IMR-90 (cell line): ENCODE measurements at places on chromosomes 3 and 15. TPM values are rescaled to one million over a fixed set of nuclear protein-coding genes. Genes with fewer than 3 reads are reported as not detected.

DNA sequence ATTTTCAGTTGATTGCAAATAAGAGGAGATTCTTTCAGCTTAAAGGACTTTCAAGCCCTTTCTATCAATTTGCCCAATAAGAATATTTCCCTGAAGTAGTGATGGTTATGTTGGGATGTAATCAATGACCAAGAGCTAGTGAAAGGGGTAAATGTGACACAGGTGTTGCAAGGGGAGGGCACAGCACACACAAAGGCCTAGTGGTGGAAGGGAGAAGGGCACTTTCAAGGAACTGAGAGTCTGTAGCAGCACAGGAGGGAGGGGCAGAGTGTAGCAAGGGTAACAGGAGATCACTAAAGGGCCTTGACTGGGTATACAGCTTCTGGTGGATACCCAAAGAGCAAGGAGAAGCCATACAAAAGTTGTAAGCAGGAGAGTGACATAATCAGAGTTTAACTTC is 217.8 kb upstream of the ARHGEF26 start:
- no peak for DNase-seq

- no peak for DNase-seq
These were observed 225.0 kb upstream of the ATP11B start for GRCh38 chr3:182568261-182568660.

- no peak for DNase-seq
These were observed 24.2 kb upstream of the BNC1 start for GRCh38 chr15:83308671-83309070.

GRCh38 chr3:120048355-120049041 is 45.7 kb downstream of the GSK3B start:
- peak; percentile 5 for DNase-seq

GRCh38 chr15:92272106-92272505 is 121.6 kb upstream of the ST8SIA2 start:
- no peak for DNase-seq

DNA sequence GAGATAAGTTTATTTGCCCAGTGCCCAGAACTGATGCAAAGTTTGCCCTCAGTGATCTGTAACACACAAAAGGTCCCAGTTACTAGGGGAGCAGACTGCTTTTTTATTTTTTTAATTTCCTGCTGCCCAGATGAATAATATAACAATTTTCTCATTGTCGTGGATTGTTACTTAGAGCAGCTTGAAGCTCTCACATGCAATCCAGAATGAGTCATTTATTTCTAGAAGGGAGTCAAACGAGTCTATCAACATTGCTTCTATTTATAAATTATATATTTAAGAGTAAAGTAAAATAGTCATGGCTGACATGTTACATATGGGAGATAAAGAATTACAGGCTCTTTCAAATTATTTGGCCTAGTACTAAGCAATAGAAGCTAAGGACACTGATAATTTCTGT is 41.3 kb downstream of the MEIS2 start:
- peak; percentile 93 for DNase-seq

DNA sequence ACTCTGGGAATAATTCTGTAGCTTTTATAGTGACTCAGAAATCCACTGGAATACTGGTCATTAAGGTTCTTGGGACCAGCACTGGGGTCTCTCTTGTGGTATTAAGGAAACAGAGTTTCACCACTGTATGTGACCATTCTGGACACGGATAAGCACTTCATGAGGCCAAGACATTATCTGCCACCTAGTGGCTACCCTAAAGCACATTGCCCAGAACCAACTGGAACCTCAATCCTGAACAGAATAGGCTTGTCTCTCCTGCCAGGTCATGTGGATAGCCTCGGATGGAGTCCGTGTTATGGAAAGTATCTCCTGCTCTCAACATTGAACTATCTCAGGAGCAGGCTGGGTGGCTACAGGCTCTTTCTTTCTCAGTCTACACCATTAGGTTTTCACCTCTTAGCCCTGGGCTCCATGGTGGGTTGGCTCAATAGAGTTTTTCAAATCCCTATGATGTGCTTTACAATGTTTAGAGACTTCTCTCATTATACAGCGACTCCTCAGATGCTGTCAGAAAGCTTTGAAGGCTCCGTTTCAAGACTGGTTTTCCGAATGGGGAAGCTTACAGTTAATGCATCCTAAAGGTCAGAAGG is 167.6 kb upstream of the ST8SIA2 start:
- no peak for DNase-seq

DNA sequence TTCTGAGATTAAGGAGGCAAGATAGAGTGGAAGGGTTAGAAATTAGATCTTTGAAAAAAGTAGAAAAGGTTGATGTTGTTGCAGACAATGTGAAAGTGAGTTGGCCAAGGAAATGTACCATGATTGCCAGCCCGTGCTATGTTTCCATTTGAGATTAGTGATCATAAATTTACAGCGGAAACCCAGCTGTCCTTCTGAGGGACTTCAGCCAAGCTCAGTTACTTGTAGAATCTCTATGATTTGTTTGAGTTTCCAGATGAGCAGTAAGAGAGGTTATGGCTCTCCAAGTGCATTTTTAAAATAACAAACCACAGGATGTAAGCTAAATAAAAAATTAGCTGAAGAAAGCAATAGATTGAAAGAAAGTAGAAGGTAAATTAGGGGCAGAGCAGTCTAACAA is 54.2 kb upstream of the RBMS3 start:
- DNase-seq = peak; percentile 39

DNA sequence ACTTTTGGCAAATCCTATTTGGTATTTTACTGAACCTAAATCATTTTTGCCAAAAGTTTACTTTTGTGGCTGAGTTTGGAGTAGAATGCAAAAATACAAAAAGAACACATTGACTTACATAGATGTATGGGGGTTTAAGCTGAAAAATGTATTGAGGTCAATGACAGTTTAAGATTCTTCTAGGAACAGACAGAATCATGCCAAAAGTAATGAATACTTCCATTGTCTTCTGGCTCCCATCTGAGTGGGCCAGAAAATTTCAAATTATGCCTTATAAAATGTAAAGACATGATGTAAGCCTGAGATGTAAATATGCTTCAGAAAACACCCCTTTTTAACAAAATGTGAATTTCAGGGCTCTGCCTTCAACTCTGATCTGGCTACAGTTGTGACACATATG is 375.1 kb upstream of the DPH6 start:
- no peak for DNase-seq

DNA sequence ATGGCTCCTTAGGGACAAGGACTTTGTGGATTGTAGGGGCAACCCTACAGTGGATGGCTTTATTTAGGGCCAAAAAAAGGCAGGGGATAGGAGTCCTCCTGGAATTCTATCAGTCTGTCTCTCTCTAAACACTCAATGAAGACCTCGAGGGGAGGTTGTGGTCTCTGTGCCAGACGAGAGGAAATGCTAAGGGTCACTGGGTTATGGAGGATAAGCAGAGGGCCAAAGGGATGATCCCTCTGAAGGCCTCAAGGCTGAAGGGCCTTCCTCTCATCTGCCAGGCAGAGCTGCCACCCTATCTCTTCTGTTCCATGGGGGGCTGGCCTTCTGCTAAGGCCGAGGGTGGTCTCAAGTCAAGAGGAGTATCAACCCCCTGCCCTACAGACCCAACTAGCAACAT is 27.0 kb downstream of the PLXNB1 start:
- DNase-seq = no peak

GRCh38 chr3:136819731-136820679 is 1.1 kb downstream of the SLC35G2 start:
- DNase-seq = peak; percentile 69

DNA sequence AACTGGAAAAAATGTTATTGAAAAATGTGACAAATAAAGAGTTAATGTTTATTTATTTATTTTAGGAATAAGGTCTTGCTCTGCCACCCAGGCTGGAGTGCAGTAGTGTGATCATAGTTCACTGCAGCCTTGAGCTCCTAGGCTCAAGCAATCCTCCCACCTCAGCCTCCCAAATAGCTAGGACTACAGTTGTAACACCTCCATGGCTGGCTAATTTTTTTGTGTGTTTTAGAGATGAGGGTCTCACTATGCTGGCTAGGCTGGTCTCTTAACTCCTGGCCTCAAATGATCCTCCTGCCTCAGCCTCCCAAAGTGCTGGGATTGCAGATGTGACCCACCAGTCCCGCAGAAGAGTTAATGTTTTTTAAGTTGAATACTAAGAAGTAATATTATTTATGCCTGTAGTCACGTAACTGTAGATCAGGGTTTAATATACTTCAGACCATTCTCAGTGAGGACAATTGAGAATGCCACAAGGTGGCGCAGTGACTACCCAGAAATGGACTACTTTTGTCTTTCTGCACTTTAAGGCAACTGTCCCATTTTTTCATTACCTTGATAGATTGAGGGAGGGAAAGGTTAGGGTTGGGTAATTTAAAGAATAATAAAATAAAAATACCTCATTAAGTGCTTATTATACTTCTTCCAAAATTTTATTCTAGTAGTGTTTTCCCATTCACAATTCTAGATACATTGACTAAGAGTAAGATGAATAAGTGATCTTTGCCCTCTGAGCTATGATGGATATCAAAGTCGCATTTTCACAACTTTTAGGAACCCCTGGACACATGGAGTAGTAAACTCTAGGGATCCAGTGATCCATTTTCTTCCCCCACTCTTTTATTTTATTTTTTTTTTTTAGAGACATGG is 6.0 kb downstream of the MUC13 start:
- DNase-seq = peak; percentile 74

- DNase-seq = peak; percentile 77
These were observed 12.6 kb upstream of the LCTL start for GRCh38 chr15:66578286-66578875.

DNA sequence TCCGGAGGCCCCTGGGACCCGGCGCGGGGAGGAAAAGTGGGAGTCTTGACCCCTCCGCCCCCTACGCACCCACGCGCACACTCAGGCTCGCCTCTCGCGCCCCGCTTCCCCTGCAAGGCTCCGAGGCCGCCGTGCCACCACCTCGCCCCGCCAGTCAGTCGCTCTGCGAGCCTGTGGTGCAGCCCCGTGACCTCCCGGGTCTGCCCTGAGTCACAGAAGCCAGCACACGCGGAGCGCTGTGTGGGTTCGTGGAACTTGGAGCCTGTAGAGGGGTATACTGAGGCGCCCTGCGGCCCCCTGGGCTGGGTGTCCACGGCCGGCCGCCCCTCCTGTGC is 380 bp upstream of the ALS2CL start:
- DNase-seq = no peak

GRCh38 chr3:17478673-17479072 is 263.8 kb downstream of the TBC1D5 start:
- peak; percentile 97 for DNase-seq

GRCh38 chr15:60370869-60371136 is 27.0 kb downstream of the ANXA2 start:
- DNase-seq = no peak

DNA sequence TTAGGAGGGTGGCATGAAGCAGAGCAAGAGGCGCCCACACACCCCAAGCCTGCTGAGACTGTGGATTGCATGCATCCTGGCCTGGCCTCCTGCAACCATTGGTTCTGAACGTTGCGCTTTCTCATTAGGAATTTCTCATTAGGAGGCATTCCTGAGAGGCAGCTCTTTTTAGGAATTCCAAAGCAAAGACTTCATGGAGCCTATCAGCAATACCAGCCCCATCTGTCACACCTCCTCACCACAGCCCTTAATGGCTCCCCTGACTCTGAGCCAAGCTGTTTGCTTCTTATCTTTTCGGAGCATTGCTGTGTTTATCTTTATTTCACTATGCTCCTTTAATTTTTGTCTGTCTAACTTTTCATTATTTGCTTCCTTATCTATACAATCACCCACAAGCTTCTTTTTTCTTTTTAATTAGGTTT is 226.9 kb downstream of the CACNA2D3 start:
- DNase-seq = no peak

DNA sequence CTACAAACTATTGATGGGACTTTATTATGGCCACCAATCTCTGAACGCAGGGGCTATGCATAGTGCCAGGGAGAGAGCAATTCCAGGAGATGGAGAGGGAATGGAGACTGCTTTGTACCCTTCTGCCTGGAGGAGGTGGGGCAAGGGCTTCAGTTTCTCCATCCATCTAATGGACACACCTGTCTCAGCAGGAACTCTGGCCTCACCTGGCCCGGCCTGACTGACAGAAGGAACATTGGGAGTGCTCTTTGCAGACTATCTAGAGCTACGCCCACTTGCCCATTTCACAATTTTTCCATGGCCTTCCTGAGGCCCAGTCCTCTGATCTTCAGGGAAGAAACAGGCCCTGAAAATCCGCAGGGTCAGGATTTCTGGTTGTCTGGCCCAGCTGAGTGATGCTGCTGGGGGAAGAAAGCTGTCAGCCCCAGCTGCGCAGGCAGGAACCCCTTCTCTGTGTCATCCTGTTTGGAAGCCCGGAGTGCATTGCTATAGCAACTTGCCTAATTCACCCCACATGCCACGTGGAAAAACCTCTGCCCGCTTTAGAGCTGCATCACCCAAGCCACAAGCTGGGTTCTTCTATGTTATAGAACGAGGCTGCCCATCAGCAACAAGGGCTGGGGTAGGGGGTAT is 6.4 kb downstream of the ITGA11 start:
- no peak for DNase-seq

Gene TIGIT
- not detected in 2 replicates for total RNA-seq

Gene CHDH
- total RNA-seq = under 0.01 and 0.28 TPM in 2 replicates

Gene CMTM8
- total RNA-seq = not detected in 2 replicates

Gene NPAP1
- not detected in 2 replicates for total RNA-seq

Gene GAP43
- 0.36 and 0.56 TPM in 2 replicates for total RNA-seq

Gene ADAMTS9
- 1.1 TPM in 2 replicates for total RNA-seq

Gene NRROS
- under 0.01 TPM in 1 of 2 replicates, not detected in the other for total RNA-seq

Gene KCNMB3
- total RNA-seq = 0.72 and 0.83 TPM in 2 replicates

Gene FGD5
- total RNA-seq = not detected in 2 replicates

Gene LRRC2
- total RNA-seq = 4.1 and 4.7 TPM in 2 replicates

Gene CPNE9
- not detected in 2 replicates for total RNA-seq
